ENCODE measurements at places on chromosomes 16 and 17. TPM values are rescaled to one million over a fixed set of nuclear protein-coding genes. Genes with fewer than 3 reads are reported as not detected.

Gene C17orf50
- not detected for total RNA-seq

Gene ARHGAP44
- total RNA-seq, result 16.4 TPM

DNA sequence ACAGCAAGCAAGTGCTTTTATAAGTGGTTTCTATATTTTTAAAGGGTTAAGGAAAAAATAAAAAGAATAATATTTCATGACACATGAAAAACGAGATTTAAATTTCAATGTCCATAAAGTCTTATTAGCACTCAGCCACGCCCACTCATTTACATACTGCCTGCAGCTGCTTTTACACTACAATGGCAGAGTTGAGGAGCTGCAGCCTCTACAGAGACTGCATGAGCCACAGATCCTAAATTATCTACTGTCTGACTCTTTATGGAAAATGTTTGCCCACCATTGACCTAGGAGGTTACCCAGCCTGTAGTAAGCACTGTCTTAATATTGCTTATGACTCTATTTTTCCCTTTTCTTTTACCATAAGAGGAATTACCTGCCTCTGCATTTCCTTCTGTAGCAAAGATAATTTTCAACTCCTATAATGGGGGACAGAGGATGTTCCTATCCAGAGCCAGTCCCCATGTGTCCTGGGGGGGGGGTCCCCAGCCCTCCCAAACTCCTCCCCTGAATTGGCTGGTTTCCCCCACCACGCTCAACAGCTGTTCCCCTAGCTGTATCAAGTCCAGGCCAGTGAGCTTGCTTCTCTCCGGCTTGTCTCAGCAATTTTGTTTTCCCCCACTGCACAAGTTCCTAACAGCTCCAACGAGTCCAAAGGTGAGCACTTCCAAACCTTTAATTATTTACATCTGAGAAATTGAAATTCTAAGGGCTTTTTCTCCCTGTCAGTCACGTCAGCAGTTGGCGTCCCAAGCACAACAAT is 139.4 kb upstream of the ERCC4 start:
- DNase-seq, result no peak

DNA sequence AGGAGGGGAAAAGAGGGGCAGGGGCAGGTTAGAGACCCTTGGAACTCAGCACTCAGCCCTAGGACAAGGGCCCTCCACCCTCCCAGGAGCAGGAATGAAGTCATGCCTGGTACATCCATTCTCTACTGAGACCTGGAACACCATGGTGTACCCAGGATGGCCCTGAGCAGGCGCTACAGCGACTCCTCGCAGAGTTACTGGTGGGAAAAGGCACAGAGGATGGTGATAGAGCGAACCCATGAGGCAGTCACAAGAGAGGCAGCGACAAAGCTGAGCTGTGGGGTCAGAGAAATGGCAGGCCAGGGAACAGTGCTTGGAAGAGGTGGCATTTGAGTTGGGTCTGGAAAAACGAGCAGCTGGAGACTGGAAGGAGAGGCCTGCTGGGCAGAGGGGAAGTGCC is 37.5 kb downstream of the SRCIN1 start:
- DNase-seq, result no peak

GRCh38 chr16:70496513-70496912 is 26.8 kb downstream of the COG4 start:
- DNase-seq, result no peak

- no peak for DNase-seq
Measured at GRCh38 chr17:44353672-44354331, 8.7 kb downstream of the GRN start.

DNA sequence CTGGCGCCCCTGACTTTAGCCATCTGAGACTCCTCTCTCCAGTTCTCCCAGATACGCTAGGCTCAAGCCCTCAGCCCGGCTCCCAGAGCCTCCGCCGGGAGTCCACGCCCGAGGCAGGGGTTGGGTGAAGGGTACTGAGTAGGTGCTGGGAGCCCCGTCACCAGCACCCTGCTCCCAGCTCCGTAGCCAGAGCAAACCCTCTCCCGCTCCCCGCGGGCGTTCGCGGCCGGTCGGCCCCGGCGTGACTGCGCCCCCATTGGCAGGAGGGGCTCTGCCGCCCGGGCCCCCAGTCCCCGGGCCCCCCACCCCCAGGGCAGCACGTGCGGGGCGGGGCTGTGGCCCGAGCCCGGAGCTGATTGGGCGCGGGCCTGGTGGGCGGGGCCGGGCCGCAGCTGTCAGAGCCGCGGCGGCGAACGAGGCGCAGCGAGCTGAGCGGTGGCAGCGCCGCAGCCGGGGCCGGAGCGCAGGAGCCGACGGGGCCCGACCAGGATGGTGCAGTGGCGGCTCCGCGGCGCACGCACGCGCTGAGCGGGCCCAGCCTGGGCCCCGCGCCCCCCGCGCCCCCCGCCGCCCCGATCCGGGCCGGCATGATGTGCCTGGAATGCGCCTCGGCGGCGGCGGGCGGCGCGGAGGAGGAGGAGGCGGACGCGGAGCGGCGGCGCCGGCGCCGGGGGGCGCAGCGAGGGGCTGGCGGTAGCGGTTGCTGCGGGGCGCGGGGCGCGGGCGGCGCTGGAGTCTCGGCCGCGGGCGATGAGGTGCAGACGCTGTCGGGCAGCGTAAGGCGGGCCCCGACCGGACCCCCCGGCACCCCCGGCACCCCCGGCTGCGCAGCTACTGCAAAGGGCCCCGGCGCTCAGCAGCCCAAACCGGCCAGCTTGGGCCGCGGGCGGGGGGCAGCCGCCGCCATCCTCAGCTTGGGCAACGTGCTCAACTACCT is at the start of gene SPNS2:
Gene SPNS2, plus strand, starts transcription at position 421 of the 937 bp plus-strand sequence. Its CDS starts 167 bp downstream, at position 588.
- peak; percentile 69 for DNase-seq

- no peak for DNase-seq
Measured at GRCh38 chr16:11740567-11740966, 2.1 kb downstream of the TXNDC11 start.

DNA sequence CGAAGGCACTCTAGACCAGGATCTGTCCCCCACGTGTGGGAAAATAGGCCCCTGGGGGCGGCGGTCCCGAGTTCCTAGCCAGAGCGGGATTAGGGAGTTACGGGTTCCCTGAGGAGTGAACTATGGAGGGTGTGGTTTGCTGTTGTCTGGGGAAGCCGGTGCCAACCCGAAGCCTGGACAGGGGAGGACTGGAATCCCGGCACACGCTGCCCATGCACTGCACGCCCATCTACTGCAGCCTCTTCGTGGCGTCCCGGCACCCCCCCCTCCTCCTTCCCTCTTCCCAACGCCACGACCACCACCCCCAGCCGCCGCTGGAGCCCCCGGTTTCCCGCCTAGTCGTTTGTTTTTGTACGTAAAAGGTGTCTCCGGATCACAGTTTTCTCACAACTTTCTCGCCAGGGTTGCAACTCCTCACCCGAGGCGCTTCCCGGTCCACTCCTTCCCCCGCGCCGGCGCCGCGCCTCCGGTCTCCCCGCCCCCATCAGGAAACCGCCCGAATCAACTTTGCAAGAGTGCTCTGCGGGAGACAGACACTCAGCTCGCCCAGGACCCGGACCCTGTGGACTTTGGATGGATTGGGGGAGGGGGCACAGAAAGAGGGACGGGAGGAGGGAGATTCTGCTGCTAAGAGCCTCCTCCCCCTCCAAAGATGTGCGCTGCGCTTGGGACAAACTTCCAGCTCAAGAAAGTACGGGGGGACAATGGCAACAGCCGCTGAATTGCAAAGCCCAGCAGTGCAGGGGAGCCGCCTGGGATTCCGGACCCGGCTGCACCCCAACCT is 1.4 kb upstream of the LHX1 start:
- DNase-seq, result no peak

- no peak for DNase-seq
Measured at GRCh38 chr17:59456428-59456827, 109.0 kb upstream of the DHX40 start.
